ENCODE measurements at places on chromosomes 3 and 15.

DNA sequence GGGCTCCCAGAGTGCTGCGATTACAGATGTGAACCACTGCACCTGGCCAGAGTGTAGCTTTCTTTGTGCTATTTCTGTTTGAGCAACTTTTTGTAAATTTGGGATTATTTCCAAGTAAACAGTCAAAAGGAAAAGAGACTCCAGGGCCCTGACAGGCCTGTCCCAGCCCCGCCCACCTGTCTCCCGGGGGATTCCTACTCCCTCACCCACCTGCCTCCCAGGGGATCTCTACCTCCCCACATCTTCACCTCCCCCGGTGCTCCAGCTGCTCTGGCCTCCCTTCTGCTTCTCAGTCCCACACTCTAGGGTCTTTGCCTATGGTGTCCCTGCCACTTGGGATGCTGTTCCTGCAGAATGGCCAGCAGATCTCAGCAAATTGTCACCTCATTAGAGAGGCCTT lies 7.0 kb downstream of the RHCG start:
- DNase-seq: no peak

DNA sequence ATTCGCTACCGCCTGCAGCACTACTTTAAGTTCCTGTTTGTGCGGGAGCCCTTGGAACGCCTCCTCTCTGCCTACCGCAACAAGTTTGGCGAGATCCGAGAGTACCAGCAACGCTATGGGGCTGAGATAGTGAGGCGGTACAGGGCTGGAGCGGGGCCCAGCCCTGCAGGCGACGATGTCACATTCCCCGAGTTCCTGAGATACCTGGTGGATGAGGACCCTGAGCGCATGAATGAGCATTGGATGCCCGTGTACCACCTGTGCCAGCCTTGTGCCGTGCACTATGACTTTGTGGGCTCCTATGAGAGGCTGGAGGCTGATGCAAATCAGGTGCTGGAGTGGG lies 995 bp downstream of the CHST14 start:
- DNase-seq: peak; percentile 22

GRCh38 chr3:98095882-98096281 lies 8.9 kb downstream of the OR5AC2 start:
- DNase-seq: no peak

DNA sequence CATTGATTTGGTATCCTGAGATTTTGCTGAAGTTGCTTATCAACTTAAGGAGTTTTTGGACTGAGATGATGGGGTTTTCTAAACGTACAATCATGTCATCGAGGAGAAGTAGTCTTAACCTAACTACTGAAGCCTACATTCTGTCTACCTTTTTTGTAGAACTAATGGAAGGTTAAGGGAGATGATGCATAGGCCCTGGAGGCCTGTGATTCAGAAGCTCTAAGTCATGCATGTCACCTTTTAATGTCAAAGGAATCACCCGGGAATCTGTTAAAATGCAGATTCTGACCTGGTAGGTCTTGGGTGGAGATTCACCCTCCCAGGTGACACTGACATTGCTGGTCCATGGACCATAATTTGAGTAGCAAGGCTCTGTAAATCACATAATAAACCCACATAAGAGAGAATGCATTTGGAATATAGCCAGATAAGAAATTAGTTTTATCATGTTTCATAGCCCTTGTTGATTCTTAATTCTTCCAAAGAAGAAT lies 64.9 kb downstream of the GHSR start:
- DNase-seq: no peak

- no peak for DNase-seq
Observed at GRCh38 chr3:17749705-17750293, 7.4 kb upstream of the TBC1D5 start.

DNA sequence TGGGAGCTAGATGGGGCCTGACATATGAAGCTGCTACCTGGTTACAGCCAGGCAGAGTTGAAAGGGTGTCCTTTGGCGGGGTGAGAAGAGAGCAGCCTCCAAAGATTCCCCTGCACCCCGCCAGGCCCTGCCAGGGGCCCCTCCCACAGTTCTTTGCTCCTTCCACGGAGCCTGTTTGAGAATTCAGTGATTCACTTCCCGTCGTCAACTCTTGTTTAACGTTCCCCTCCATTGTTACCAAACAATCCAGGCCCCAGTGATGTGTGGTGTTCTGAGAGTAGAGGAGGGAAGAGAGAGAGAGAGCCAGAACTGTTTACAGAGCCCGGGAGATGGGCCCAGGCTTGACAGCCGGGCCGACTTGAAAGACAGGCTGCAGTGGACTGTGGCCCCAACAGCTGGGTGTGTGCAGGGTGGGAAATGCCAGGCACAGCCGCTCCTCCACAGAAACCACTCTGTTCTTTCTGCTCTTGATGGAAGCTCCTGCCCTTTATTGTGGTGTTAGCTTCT lies 81.5 kb downstream of the SMAD3 start:
- DNase-seq: peak; percentile 87

GRCh38 chr3:111073218-111073617 lies 1.6 kb downstream of the NECTIN3 start:
- DNase-seq: peak; percentile 38

- DNase-seq: no peak
Observed at GRCh38 chr3:78015856-78016255, 976.0 kb downstream of the ROBO2 start.

DNA sequence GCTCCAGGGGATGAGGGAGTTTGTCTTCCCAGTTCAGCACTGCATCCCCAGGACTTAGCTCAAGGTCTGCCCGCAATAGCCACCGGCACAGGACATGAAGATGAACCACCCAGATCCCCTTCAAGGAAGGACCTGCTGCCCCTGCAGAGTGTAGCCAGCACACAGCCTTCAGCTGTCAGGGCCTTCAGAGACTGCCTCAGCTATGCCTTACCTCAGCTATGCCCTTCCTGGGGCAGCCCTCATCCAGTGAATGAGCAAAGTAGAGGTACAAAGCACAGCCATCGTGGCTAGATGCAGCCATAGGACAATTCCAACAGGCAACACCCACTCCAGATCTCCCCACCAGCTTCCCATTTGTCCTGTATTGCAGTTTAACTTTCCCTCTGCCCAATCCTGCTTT lies 291.2 kb upstream of the STT3B start:
- DNase-seq: no peak

GRCh38 chr3:64385277-64385676 lies 160.0 kb upstream of the PRICKLE2 start:
- DNase-seq: no peak

GRCh38 chr3:32584660-32585059 lies 14.0 kb upstream of the DYNC1LI1 start:
- DNase-seq: no peak

- DNase-seq: peak; percentile 46
Observed at GRCh38 chr15:88995449-88995848, 82.3 kb upstream of the MFGE8 start.

GRCh38 chr3:149080011-149080698 lies 6.2 kb downstream of the HLTF start:
- peak; percentile 4 for DNase-seq

DNA sequence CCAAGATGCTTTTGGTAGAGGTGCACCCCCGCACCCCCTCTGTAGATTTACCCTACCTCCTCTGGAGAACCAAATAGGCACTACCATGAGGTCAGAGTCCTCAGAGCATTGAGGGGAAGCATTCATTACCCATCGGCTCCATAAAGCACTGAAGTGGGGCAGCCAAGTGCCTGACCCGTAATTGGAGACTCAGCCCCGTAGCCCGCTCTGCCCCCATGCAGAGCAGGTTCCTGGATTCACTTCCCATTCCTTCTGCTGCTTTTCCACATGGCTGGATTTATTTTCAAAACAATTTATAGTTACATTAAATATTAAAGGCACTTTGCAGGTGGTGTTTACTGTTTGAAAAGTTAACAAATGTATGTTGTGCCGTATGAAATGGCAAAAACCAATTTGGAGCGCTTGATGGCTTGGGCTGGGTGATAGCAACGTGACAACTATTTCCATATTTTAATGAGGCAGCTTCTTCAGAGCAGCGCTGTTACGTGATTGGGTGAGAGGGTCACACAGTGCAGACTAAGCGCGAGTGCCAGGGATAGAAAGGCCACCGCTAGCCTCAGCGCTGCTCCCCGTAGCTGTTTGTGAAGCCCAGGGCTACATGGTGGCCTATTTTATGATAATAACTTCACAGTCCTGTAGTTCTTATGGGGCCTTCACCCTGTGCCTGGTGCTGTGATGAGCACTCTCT lies 373.8 kb upstream of the PROK2 start:
- DNase-seq: no peak

GRCh38 chr15:69743091-69743490 lies 290.5 kb downstream of the RPLP1 start:
- no peak for DNase-seq

DNA sequence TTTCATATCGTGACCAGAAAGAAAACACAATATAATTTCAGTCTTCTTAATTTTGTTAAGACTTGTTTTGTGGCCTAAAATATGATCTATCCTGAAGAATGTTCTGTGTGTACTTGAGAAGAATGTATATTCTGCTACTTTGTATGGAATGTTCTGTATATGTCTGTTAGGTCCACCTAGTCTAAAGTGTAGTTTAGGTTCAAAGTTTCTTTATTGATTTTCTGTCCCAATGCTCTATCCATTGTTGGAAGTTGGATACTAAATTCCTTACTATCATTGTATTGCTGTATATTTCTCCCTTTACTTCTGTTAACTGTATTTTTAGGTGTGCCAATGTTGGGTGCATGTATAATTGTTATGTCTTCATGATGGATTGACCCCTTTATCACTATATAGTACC lies 21.2 kb downstream of the OR5AC2 start:
- no peak for DNase-seq

GRCh38 chr3:195165265-195165609 lies 105.7 kb downstream of the XXYLT1 start:
- DNase-seq: no peak

GRCh38 chr3:124272605-124273151 lies 280.8 kb upstream of the ROPN1 start:
- no peak for DNase-seq

GRCh38 chr3:58973796-58974195 lies 76.0 kb downstream of the CFAP20DC start:
- DNase-seq: no peak

- DNase-seq: no peak
Observed at GRCh38 chr3:40843851-40844548, 319.2 kb downstream of the ZNF621 start.

DNA sequence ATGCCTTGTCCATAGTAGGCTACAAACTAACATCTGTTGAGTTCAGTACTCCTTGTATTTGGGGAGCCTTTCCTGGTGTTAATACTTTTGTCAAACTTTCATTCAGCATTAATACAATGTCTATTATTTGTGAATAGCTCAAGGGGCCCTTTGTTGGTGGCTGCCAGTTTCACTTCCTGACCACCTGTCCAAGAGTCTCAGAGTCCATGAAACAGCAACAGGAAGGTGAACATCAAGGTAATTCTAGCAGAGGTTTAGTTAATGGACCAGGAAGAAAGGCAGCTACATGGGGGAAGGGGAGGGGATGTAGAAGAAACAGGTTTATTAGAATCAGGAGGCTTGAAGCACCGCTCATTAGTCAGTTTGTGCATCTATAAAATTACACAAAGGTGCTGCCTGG lies 386.9 kb downstream of the PDCD6IP start:
- no peak for DNase-seq

- DNase-seq: peak; percentile 59
Observed at GRCh38 chr3:172808969-172809546, 58.5 kb downstream of the ECT2 start.

GRCh38 chr3:99971761-99972160 lies 142.5 kb downstream of the FILIP1L start:
- no peak for DNase-seq

DNA sequence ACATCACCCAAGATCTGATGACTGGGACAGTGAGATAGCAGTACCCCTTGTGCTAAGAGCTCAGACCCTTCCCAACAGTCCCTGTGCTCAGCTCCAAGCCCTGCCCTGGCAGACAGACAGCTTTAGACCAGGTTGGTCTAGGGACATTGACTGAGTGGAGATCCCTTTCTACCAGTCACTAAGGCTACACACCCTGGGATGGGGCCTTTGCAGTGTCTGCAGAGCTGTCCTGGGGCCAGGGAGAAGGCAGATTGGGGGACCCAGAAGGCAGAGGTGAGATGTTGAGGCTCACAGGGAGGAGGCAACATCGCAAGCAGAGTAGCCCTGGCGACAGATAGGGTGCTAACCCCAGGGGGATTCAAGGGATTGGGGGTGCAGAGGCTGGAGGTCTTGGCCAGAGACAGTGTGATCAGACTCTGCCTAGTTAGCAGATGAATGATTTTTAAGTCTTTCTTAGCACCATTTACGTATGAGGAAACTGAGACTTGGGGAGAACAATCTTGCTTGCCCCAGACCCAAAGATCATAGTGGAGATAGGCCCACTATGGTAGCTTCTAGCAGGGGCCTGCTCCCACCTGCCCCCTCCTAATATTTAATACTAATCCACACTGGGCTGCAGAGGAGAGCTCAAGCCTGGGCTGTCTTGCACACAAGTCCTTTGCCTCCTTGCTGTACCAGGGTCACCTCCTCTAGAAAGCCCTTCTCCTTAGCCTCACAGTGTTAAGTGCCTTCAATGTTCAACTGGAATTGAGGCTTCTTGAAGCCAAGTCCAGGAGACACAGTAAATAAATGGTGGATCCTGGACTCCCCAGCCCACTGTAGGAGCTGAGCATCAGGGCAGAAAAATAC lies 32.6 kb downstream of the HMCES start:
- no peak for DNase-seq

DNA sequence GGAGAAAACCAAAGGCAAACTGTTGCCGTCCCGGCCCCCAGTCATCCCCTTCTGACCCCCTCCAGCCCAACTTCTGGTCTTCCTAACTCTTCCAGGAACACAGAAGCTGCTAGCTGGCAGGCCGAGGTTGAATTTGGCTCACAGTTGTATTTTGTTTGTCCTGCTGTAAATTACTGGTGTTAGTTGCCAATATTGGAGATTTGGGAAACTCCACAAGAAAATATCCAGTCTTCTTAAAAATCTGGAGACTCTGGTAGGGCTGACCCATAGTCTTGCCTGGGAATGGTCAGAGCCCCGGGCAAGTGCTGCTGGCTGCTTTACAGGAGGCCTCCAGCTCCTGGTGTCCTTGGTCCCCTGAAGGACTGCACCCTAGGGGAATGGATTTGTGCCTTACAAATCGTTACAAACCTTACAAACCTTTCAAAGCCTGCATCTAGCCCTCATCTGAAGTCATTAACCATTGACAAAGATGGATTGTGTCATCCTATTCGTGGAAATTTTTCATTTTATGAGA lies 112.0 kb upstream of the MCTP2 start:
- DNase-seq: no peak

- DNase-seq: no peak
Observed at GRCh38 chr15:82530006-82530405, 10.3 kb downstream of the RPS17 start.

DNA sequence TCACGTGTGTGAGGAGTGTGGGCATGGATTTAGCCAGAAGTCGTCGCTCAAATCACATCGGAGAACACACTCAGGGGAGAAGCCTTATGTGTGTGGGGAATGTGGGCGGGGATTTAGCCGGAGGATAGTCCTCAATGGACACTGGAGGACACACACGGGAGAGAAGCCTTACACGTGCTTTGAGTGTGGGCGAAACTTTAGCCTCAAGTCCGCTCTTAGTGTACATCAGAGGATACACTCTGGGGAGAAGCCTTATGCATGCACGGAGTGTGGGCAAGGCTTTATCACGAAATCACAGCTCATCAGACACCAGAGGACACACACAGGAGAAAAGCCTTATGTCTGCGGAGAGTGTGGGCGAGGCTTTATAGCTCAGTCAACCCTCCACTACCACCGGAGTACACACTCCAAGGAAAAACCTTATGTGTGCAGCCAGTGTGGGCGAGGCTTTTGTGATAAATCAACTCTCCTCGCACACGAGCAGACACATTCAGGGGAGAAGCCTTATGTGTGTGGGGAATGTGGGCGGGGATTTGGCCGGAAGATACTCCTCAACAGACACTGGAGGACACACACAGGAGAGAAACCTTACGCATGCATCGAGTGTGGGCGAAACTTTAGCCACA lies 28.1 kb downstream of the ZNF589 start:
- no peak for DNase-seq

All from AG10803 (cell line).